ENCODE measurements at places on chromosomes 4 and X.

DNA sequence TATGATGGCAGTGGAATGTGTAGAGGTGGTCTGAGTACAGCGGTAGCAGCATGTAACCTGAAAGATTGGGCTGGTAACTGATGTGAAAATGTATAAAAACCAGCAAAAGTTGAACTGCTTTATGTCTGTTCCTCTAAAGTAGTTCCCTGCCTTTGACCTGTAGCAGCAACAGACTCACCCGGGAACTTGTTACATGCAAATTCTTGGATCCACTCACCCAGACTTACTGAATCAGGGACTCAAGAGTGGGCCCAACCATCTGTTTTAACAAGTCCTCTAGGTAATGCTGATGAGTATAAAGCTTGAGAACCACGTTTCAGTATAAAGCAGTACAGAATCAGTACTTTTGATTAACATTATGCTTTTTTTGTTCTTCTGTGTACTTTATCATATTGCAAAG, 84.7 kb downstream of the RAP1GDS1 start:
- DNase-seq, result no peak

DNA sequence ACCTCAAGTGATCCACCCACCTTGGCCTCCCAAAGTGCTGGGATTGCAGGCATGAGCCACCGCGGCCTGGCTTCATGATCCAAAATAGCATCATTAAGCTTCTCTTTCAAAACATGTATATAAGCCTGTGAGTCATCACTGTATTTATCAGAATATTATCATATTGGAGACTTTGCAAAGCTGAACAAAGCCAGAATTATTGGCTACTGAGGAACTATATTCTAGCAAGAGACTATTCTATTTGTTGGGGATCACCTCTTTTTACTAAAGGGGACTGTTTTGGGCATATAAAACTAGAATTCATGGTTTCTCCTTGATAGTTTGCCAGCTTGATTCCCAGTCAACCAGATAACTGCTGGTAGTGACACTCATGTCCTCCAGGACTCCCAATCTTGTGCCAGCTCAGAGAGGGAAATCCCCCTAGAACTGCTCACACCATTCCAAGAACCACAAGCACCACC, 40.1 kb downstream of the TET2 start:
- DNase-seq, result no peak

DNA sequence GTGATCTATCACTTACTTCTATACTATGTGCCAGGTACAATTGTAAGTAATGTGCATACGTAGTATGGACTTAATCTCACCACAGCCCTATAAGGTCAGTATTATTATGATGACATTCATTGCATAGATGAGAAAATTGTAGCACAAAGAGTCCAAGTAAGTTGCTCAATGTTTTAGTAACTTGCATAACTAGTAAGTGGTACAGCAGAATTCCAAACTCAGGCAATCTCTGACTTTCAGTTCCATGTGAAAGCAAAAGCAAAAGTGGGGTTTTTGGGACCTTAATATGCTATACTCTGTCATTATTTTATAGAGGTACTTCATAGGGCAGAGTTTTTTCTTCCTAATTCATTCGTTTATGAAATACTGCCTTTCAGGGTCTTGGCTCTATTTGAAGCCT, 188.8 kb upstream of the VEGFC start:
- no peak for DNase-seq

DNA sequence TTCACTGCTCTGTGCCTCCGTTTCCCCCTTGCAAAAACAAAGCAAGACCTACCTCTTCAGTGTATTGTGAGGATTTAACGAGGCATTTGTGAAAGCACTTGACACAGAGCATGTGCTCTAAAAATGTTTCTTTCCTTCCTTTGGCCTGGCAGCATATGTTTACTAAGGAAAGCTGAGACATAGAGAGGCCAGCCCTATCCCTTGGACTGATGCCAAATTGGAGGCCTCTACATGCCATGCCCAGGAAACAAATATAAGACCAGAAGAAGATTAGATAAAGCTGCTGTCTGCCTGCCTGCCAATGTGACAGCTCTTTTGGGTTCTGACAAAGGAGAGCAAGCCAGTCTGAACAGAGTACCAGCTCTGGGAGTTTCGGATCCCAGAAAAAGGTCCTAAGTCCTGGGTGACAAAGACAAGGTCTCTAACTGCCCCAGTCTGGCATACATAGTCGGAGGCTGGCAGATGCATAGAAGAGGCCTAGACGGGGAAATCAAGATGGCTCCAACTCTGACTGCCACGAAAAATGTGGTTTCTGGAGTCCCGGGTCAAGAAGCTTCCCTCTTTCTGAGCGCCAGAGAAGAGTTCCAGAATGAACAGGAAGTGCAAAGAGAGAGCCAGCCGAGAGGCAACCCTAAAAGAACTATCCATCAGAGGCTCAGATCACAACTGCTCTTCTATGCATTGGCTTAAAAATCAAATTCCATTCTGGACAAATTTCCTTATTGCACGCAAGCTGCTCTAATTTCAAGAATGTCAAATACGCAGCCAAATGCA, 25.8 kb downstream of the OTUD6A start:
- DNase-seq, result no peak

- no peak for DNase-seq
Observed at GRCh38 chr4:34492414-34492813, 1751.9 kb downstream of the ARAP2 start.

- DNase-seq, result no peak
Observed at GRCh38 chr4:115834441-115834840, 721.0 kb upstream of the NDST4 start.

- no peak for DNase-seq
Observed at GRCh38 chrX:100931218-100931924, 2.7 kb upstream of the XKRX start.

Measured in stimulated activated CD8-positive, alpha-beta memory T cell treated with anti-CD3 and anti-CD28 coated beads, Interleukin-7, amount 100 ng/mL, for 4 hours (primary cell).